ENCODE measurements at places on chromosomes 16 and 17. TPM values are rescaled to one million over a fixed set of nuclear protein-coding genes. Genes with fewer than 3 reads are reported as not detected.

Gene LRRC46
- total RNA-seq: 0.82 TPM

Gene ABR
- 143 TPM for total RNA-seq

Gene RAMP2
- not detected for total RNA-seq

Gene NUP93
- 143 TPM for total RNA-seq

Gene PMM2
- 37.6 TPM for total RNA-seq

Gene RNF135
- total RNA-seq: 7.2 TPM

Gene WNK4
- 0.66 TPM for total RNA-seq

Gene CD300A
- total RNA-seq: 2.8 TPM

- H3K4me1 ChIP-seq: no peaks in the 10 kb centered on the region
- H3K4me3 ChIP-seq: no peak overlapping the region
- no peak for DNase-seq
- H3K27ac ChIP-seq: no peak overlapping the region
Measured at GRCh38 chr16:85724936-85725335, 26.0 kb downstream of the C16orf74 start.

- H3K4me3 ChIP-seq: no peak overlapping the region
- no peak for DNase-seq
- no peak overlapping the region for H3K27ac ChIP-seq
- H3K4me1 ChIP-seq: no peaks in the 10 kb centered on the region
- H3K36me3 ChIP-seq: no peaks in the 10 kb centered on the region
Measured at GRCh38 chr16:75931043-75931442, 204.8 kb upstream of the CPHXL start.

- H3K27ac ChIP-seq: no peak overlapping the region
- DNase-seq: no peak
- H3K4me1 ChIP-seq: no peaks in the 10 kb centered on the region
- no peak overlapping the region for H3K4me3 ChIP-seq
Measured at GRCh38 chr17:2888326-2888725, 92.1 kb downstream of the RAP1GAP2 start.

- H3K27ac ChIP-seq: no peak overlapping the region
- H3K4me3 ChIP-seq: peak overlapping the region; percentile 51
- no peak for DNase-seq
- peaks cover 10% of the 10 kb centered on the region for H3K27me3 ChIP-seq
Measured at GRCh38 chr17:29179232-29180033, 765 bp downstream of the MYO18A start.

GRCh38 chr16:84650062-84650991 lies 2.0 kb downstream of the KLHL36 start:
- DNase-seq: no peak
- peaks cover 52% of the 10 kb centered on the region for H3K4me1 ChIP-seq
- H3K27ac ChIP-seq: no peak overlapping the region
- peaks cover 42% of the 10 kb centered on the region for H3K36me3 ChIP-seq
- H3K27me3 ChIP-seq: peaks cover 12% of the 10 kb centered on the region

DNA sequence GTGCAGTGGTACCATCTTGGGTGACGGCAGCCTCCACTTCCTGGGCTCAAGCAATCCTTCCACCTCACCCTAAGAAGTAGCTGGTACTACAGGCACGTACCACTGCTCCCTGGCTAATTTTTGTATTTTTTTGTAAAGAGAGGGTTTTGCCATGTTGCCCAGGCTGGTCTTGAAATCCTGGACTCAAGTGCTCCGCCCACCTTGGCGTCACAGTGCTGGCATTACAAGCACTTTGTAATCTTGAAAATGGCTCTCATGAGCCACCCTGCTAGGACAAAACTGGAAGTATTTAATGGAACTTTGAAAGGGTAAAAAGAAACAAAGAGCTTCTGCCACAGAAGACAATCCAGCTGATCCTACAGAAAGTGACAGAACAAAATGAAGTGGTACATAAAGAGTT lies 9.2 kb downstream of the SUMO2 start:
- H3K36me3 ChIP-seq: peaks cover 49% of the 10 kb centered on the region
- peaks cover 21% of the 10 kb centered on the region for H3K4me1 ChIP-seq
- no peak for DNase-seq
- H3K4me3 ChIP-seq: no peak overlapping the region

GRCh38 chr16:55502801-55503366 lies 6.0 kb upstream of the LPCAT2 start:
- H3K27ac ChIP-seq: no peak overlapping the region
- DNase-seq: no peak
- peaks cover 18% of the 10 kb centered on the region for H3K4me1 ChIP-seq
- H3K27me3 ChIP-seq: no peaks in the 10 kb centered on the region

GRCh38 chr17:49742166-49742638 lies 21.7 kb downstream of the FAM117A start:
- peaks cover 92% of the 10 kb centered on the region for H3K4me1 ChIP-seq
- no peaks in the 10 kb centered on the region for H3K27me3 ChIP-seq
- H3K36me3 ChIP-seq: peaks cover 47% of the 10 kb centered on the region
- H3K27ac ChIP-seq: peak overlapping the region; percentile 98

DNA sequence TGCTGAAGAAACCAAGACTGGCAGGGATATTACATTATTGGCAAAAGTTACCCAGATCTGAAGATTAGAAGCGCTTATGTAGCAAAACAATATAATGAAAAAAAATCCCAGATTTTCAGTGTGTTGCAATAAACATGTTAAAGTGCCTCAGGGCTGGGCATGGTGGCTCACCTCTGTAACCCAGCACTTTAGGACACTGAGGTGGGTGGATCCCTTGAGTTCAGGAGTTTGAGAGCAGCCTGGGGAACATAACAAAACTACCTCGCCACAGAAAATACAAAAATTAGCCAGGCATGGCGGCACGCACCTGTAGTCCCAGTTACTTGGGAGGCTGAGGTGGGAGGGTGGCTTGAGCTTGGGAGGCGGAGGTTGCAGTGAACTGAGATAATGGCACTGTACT lies 6.8 kb downstream of the ZNF207 start:
- peaks cover 71% of the 10 kb centered on the region for H3K36me3 ChIP-seq
- H3K27me3 ChIP-seq: no peaks in the 10 kb centered on the region
- H3K27ac ChIP-seq: no peak overlapping the region
- no peak overlapping the region for H3K4me3 ChIP-seq
- peaks cover 53% of the 10 kb centered on the region for H3K4me1 ChIP-seq
- DNase-seq: no peak

GRCh38 chr16:72428681-72429376 lies 256.9 kb upstream of the PMFBP1 start:
- peaks cover 11% of the 10 kb centered on the region for H3K36me3 ChIP-seq
- no peak overlapping the region for H3K27ac ChIP-seq
- no peak overlapping the region for H3K4me3 ChIP-seq
- H3K4me1 ChIP-seq: no peaks in the 10 kb centered on the region

DNA sequence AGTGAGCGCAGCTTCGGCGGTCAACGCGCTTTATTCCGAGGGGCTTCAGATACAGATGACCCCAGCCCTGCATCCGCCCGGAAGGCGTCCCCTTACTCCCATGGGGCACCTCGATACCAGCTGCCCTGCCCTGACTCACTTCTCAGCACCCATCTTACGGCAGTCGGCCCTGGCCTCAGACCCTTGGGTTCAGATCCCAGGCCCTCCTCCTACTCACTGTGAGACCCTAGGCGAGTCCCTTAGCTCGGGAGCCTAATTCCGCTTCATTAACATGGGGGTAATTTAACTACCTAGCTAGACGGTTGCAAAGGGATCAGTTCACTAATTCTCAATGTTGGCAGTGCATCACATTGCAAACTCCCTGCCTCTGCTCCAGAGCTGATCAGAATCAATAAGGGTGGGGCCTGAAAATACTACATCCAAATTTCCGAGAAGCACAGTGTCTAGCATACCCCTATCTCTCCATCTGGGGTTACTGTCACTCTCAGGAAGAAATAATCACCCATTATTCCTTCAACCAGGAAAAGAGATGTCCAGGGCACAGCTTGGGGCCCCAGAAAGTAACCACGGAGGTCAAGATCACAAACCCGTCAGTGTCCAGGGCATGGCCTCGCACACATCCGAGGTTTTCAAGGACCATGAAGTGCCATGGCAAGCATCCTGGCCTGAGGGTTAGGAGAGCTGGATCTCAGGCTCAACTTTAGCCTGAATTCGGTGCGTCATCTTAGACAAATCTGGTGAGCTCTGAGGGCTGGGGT lies 415 bp upstream of the FLOT2 start:
- H3K4me3 ChIP-seq: peak overlapping the region; percentile 98
- peaks cover 54% of the 10 kb centered on the region for H3K36me3 ChIP-seq
- DNase-seq: peak; percentile 63
- H3K27ac ChIP-seq: peak overlapping the region; percentile 95
- H3K4me1 ChIP-seq: peaks cover 60% of the 10 kb centered on the region

DNA sequence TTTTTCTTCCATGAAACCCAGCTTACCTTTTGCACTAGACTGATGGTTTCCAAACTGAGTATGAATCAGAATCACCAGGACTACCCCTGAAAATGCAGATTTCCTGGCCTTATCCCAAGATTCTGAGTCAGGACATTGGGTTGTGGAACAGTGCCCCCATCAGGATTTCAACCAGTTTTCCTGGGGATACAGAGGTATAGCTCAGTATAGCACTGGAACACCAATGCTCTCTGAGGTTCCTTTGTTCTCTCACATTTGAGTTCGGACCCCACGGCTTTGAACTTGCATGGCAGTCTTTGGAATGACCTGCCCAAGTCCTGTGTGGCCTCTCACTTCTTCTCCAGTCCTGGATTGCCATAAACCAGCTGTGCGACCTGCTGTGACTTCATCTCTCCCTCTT lies 12.8 kb upstream of the CCL8 start:
- H3K36me3 ChIP-seq: no peaks in the 10 kb centered on the region
- DNase-seq: no peak
- H3K4me3 ChIP-seq: no peak overlapping the region

- no peak overlapping the region for H3K27ac ChIP-seq
- DNase-seq: no peak
- H3K36me3 ChIP-seq: no peaks in the 10 kb centered on the region
Measured at GRCh38 chr17:5797447-5798050, 213.2 kb upstream of the NLRP1 start.

DNA sequence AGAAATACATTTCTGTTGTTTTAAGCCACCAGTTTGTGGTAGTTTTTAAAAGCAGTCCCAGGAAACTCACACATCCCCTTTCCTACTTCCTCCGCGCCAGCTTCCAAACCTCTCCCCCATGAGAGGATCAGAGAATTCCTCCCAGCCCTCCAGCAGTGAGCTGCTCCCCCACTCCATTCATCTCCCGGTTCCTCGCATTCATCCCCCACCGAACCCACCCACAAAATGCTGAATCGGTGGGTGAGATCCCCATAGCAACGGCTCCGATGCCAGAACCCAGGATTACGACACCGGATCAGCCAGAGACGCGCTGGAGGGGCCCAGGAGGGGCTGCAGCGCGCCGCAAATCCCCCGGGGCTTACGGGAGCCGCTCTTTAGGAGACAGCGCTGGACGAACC lies 251.4 kb upstream of the RPL38 start:
- no peak for DNase-seq
- H3K4me1 ChIP-seq: peaks cover 3% of the 10 kb centered on the region
- H3K27ac ChIP-seq: no peak overlapping the region
- H3K27me3 ChIP-seq: peaks cover 8% of the 10 kb centered on the region
- H3K4me3 ChIP-seq: no peak overlapping the region

- peaks cover 60% of the 10 kb centered on the region for H3K4me1 ChIP-seq
- no peak for DNase-seq
- no peak overlapping the region for H3K27ac ChIP-seq
- peaks cover 13% of the 10 kb centered on the region for H3K36me3 ChIP-seq
- H3K27me3 ChIP-seq: no peaks in the 10 kb centered on the region
Measured at GRCh38 chr16:21643785-21644184, 8.6 kb downstream of the IGSF6 start.

GRCh38 chr17:55683550-55684315 lies 38.9 kb downstream of the TMEM100 start:
- peaks cover 11% of the 10 kb centered on the region for H3K27me3 ChIP-seq
- no peak overlapping the region for H3K4me3 ChIP-seq
- no peak overlapping the region for H3K27ac ChIP-seq
- H3K4me1 ChIP-seq: no peaks in the 10 kb centered on the region
- no peak for DNase-seq

GRCh38 chr17:7380321-7380720 lies 568 bp upstream of the TNK1 start:
- peaks cover 39% of the 10 kb centered on the region for H3K27me3 ChIP-seq
- peaks cover 8% of the 10 kb centered on the region for H3K4me1 ChIP-seq
- H3K36me3 ChIP-seq: no peaks in the 10 kb centered on the region
- no peak overlapping the region for H3K27ac ChIP-seq
- DNase-seq: no peak
- no peak overlapping the region for H3K4me3 ChIP-seq

DNA sequence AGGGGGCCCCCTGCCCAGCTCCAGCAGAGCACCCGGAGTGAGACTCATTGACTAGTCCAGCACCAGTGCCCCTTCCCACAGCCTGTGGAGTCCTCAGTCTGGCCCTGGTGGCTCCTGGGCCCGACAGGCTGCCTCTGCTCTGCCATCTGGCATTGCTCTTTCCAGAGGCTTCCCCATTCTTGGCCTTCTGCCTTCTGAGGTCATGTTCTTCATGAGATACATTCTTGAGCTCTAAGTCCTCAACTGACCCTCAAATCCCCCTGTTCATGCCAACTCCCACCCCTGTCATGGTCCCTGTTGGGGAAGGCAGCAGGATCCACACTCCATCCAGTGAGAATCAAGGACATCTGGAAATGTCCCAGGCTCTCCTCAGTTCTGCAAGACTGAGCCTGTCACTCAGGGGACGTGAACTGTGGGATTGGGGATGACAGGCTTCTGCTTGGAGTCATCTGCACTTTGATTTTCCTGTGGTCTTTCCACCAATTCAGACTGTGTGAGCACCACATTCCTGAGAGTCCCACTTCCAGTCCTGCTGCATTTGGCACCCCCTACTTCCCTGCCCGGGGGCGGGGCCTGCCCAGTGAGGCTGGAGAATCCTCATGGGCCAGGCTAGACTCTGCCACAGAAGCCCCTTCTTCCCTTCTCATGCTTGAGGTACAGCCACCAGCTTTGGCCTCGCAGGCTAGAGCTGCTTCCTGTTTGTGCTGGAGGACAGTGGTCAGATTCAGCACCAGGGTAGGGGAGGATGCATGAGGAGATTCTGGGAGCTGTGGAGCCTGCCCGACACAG lies 2.7 kb downstream of the TRPV2 start:
- H3K4me1 ChIP-seq: peaks cover 53% of the 10 kb centered on the region
- DNase-seq: no peak
- H3K4me3 ChIP-seq: peak overlapping the region; percentile 57
- H3K27ac ChIP-seq: peak overlapping the region; percentile 81
- peaks cover 58% of the 10 kb centered on the region for H3K36me3 ChIP-seq

GRCh38 chr17:5430413-5430999 lies 8.4 kb downstream of the C1QBP start:
- peaks cover 10% of the 10 kb centered on the region for H3K4me1 ChIP-seq
- H3K27me3 ChIP-seq: no peaks in the 10 kb centered on the region

Data from activated CD8-positive, alpha-beta T cell treated with anti-CD3 and anti-CD28 coated beads, Interleukin-2, amount 10 ng/mL, durations not matched to agents 7 days and 5 days (primary cell).